ENCODE measurements at places on chromosomes 16 and 17.
A peak's percentile ranks its signal among the peaks of the same experiment; 100 is the strongest.

DNA sequence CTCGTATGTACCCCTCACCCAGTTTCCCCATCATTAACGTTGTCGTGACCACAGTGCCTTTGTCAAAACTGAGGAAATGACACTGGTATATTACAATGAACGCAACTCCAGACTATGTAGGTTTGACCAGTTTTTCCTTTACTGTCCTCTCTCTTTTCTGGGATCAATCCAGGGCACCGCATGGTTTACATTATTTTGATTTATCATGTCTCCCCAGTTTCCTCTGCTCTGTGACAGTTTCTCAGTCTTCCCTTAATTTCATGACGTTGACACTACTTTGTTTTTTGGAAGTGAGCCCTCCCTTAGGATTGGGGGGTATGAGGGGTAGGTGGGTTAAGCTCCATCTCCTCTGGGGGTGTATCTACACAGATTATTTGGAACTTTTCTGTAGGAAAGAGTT, 76.1 kb upstream of the LGALS9 start:
- DNase-seq: no peak

DNA sequence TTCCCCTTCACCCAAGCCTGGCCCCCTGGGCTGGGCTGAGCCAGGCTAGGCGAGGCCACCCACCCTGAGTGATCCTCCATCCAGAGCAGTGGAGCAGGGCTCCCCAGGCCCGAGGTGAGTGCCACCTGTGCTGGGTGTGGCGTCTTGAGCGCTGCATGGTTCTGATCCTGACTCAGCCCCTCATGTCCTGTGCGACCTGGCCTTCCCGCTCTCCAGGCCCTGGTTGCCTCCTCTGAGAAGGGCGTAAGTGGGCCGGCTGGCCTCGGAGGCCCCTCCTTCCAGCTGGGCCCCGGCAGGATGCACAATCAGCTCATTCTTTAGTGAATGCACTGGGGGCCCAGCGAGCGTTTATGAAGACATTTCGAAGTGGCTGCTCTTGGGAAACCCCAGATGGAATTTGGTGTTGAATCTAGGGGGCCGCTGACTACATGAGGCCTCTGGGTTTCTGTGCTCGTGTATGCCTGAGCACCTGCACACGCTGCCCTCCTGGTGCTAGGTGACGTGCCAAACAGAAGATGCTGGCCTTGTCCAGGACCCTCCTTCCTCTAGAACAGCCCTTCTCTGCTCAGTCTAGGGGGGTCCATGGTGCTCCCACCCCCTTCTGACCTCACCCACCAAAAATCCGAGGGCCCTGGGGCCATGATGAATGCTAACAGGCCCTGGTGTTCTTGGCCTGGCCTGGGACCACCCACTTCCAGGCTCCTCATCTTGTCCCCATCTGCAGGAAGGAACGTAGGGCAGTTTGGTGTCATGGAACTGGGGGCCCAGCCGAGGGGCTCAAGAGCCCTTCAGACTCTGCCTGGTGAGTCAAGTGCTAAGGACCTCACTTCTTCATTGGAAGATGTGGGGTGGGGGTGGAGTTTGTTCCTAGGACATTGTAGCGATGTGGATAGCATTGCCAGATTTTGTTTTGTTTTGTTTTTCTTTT, 3.6 kb upstream of the TMEM92 start:
- DNase-seq: no peak

DNA sequence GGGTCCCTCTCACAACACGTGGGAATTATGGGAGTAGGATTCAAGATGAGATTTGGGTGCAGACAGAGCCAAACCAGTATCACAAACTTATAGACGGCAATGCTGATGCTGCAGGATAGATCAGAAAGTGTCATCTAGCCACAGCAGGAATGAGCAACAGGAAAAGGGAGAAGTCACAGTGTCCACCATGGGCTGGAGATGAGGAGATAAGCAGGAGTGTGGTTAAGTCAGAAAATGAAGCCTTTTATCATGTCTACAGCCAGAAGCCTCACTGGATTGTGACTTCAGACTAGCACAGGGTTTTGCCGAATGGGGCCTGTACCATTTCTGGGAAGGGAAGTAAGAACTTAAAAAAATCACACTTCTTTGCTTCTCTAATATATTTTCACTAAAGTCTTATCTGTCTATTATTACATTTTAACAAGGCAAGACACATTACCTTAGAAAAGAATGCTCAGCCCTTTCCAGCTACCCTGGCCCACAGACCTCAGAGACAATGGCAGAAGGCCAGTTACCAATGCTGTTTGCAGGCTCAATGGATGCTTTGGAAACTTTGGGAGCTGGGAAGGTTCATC, 490.2 kb upstream of the SALL1 start:
- no peak for DNase-seq

GRCh38 chr17:74134991-74135390, 68.5 kb upstream of the RPL38 start:
- DNase-seq: no peak

- DNase-seq: peak; percentile 19
Measured at GRCh38 chr17:20009052-20009301, 182 bp upstream of the SPECC1 start.

DNA sequence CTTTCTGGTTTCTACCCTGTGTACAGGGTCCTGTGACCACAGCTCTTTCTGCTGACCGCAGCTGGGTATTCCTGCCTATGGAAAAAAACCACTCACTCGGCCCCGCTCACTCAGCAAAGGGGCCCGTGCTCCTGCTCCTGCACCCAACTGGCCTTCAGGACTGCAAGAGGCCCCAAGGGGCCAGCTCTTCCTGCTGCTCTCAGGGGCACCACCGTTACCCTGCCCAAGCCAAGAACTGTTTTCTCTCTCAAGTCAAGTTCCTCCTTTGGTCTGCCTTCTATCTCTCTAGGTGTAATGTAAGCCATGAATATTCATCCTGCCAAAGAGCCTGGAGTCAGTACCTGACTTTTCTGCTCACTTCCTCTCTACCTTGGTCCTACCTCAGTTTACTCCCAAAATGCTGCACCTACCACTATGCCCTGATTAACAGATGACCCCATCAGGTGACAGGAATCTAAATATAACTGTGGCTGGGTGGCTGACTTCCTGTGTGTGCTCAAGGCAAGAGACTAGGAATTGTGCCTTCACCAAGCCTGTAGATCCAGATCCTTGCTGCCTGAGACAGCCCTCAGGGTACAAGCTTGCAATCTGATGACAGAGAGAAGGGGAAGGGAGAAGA, 20.4 kb upstream of the SCIMP start:
- no peak for DNase-seq

DNA sequence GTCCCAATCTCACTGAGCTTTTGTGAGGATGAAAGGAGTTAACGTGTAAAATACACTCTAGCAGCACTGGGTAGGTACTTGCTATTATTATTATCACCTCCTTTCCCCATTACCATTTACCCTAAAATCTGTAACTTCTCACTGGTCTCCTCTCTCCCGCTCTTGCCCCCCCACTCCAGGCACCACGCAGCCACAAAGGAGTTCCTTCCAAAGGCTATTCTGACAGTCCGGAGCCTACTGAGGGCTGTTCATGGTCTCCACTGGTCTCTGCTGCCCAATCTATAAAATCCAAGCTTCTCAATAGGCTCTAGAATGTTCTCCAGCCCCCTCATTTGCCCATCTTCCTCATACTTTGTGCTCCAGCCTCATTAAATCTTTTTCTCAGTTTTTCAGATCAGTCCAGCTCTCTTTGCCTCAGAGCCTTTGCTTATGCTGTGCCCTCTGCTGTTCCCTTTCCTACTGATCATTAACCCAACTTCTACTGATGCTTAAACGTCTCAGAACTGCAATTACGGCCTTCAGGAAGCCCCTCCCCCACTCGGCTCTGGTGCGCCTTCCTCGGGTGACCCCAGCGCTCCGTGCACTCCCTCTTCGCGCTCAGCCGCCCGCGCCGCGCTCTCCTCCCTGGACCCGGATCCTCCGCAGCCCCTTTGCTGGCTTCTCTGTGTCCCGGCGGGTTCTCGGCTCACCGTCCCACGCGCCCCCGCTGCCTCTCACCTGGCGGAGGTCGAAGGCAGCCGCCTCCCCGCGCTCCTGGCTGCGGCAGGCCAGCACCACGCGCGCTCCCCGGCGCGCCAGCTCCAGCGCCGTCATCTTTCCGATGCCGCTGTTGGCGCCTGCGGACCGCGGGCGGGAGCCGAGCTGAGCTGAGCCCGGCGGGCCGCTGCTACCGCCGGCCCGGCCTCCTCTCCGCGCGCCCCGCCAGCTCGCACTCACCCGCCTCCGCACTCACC, 737 bp downstream of the DHRS13 start:
- DNase-seq: no peak

- DNase-seq: no peak
Measured at GRCh38 chr16:19853132-19853741, 31.4 kb downstream of the GPRC5B start.

- DNase-seq: no peak
Measured at GRCh38 chr17:9875441-9875840, 29.6 kb downstream of the RCVRN start.

GRCh38 chr17:78708510-78708973, 73.5 kb downstream of the CYTH1 start:
- peak; percentile 61 for DNase-seq

- DNase-seq: no peak
Measured at GRCh38 chr17:1566505-1567199, 4.1 kb upstream of the PITPNA start.

DNA sequence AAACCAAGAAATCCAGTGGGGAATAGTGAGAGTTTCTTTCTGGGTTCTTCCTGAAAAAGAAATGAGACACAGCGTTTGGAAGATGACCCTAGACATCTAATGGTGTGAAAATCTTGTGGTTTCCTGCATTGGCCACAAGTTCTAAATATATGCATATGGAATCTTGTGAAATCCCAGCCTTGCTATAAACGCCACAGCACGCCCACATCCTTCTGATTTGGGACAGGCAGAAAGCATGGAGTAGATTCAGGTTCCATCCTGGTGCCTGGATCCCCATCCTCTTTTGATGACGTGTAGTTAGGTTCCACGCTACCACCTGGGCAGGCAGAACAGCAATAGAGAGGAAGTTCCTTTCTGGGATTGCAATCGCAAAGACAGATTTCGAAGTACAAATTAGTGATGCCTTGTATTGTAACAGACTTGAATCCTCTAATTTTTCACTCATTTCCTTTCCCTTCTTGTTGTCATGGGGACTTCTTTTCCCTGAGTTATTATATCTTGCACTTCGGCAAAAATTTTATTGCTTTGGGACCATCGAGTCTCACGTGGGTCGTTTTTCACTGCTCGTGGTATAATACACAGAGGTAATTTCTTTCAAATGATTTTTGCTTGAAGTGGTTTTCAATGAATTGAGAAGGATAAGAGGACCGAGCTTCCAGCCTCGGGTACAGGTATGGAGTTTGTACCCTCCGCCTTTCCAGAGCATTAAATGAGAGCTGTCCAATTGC, 37.6 kb downstream of the HS3ST4 start:
- no peak for DNase-seq

DNA sequence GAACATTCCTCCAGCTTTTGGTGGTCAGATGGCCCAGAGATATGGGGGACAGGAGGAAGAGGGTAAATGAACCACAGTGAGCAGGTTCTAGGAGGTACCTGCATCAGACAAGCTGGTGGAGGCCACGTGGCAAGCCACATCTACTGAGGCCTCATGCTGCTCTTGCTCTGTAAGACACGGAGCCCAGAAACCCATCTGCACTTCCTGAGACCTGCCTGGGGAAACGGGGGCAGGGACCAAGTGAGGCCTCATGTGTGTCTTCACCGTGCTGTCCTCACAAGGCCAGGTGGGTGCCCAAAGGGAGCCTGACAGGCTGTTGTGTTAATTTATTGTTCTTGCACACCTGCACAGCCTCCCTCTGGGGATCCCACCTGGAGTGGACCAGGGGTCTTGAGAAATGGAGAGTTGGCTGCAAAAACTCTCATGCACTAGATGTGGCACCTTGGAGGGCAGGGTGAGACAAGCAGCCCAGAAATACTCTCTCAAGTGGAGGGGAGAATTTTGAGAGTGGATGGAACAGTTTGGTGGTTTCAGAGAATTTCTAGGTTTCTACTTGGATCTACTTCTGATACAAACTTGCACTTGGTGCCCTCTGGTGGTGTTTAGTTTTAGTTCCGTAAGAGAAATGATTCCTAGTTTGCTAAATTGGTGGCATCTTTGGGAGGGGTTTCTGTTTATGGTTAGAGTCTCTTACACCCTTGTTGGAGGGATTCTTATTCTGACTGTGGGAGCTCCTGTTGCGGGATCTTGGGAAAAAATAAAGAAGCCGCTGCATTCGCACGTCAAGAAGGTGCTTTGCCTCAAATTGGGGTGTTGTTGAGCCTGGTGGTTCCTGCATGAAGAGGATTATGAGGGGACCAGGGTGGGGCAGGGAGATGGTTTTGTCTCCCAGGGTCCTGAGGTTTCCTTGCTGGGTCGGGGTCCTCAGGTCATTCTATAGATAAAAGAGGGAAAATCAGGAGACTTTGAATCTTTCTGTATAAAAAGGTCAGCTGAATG, 47.5 kb downstream of the SLC6A2 start:
- peak; percentile 53 for DNase-seq

DNA sequence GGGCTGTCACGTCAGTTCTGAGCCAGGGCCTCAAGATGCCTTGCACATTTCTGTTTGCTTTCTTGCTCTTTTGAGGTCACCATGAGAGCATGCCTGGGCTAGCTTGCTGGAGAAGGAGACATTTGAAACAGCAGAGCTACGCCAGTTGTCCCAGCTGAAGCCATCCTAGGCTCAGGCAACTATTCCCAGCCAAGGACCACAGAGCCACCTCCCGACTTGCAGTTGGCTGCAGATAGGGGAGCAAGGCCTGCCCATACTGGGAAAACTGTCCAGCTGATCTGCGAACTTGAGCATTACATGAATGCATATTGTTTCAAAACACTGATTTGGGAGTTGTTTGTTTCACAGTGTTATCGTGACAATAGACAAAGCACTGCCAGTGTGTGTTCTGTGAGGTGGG, 340.8 kb downstream of the XYLT1 start:
- DNase-seq: no peak

DNA sequence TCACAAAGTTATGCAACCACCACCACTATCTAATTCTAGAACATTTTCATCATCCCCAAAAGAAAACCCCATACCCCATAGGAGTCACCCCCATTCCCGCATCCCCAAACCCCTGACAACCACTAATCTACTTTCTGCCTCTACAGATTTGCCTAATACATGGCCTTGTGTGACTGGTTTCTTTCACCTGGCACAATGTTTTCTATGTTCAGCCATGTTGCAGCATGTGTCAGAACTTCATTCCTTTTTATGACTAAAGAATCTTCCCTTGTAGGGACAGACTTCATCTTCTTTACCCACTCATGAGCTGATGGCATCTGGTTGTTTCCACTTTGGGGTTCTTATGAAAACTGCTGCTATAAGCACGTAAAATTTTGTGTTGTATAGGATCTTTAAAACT, 34.6 kb downstream of the CYTH1 start:
- DNase-seq: no peak

GRCh38 chr17:9239246-9239792, 218.0 kb downstream of the NTN1 start:
- DNase-seq: no peak

DNA sequence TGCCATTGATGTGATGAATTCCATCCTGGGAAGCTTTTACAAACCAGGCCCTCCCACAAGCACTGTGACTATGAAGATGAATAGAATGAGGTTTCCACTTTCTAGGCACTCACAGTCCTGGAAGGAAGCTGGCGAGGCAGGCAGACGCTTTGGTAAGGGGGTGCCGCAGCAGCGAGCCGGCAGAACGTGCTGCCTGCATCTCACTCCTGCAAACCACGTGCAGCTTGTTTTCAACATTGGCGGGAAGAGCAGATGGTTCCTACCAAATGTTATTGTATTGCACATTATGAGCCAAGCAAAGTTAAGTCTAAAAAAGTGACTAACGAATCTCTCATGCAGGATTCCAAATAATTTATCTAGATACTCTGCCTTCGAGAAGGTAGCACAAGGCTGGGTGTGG, 3.7 kb upstream of the DNAI2 start:
- DNase-seq: no peak

- no peak for DNase-seq
Measured at GRCh38 chr17:75625813-75626486, 7.3 kb upstream of the SMIM5 start.
